ENCODE measurements at places on chromosomes 6 and 20. TPM values are rescaled to one million over a fixed set of nuclear protein-coding genes. Genes with fewer than 3 reads are reported as not detected.

The GJA10 gene
- not detected for total RNA-seq

The ZNF391 gene
- total RNA-seq: 1.6 TPM

The HMGCLL1 gene
- not detected for total RNA-seq

The VARS2 gene
- total RNA-seq: 26.0 TPM

The VEGFA gene
- total RNA-seq: 117 TPM

The IP6K3 gene
- 0.27 TPM for total RNA-seq
